NCI-H2171 (cell line): ENCODE measurements at places on chromosomes 13 and 19.

DNA sequence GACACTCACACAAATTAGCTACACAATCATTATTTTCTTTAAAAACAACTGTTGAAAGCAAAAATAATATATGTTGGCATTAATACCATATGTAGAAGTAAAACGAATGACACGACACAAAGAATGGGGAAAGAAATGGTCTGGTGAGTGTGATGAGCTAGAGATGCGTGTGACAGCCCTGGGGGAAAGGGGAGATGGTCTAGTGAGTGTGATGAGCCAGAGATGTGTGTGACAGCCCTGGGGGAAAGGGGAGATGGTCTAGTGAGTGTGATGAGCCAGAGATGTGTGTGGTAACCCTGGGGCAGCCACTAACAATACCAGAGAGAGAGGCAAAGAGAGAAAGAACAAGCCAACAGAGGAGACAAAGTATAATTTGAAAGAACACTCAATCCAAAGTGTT is 22.3 kb upstream of the LAMP1 start:
- DNase-seq, result no peak

DNA sequence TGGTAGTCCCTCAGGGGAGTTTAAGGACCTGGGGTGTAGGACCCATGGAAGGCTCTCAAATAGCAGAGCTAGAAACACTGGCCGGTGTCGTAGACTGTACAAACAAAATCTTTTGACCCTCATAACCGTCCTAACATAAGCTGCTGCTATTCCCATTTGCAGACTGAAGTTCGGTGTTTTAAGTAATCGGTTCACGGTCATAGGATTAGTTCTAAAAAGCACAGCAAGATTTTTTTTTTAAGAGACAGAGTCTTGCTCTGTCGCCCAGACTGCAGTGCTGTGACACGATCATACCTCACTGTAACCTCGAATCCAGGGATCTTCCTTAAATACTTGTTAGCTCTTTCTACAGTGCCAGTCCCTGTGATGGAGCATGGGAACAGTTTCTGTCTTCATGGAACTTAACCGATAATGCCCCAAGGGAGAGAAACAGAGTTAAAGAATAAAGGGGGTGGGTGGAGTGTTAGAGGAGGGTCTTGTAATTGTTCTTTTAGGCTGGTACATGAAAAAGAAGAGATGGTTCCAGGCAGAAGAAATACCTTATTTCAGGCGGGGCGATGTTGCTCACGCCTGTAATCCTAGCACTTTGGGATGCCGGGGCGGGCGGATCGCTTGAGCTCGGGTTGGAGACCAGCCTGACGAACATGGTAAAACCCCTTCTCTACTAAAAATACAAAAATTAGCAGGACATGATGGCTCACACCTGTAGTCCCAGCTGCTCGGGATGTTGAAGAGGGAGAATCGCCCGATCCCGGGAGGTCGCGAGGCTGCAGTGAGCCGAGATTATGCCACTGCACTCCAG is 475 bp upstream of the ZC3H4 start:
- DNase-seq, result no peak

GRCh38 chr13:32426990-32427851 is 709 bp downstream of the N4BP2L1 start:
- DNase-seq, result no peak

- DNase-seq, result no peak
These were observed 68.4 kb downstream of the ALOX5AP start for GRCh38 chr13:30803749-30804148.

DNA sequence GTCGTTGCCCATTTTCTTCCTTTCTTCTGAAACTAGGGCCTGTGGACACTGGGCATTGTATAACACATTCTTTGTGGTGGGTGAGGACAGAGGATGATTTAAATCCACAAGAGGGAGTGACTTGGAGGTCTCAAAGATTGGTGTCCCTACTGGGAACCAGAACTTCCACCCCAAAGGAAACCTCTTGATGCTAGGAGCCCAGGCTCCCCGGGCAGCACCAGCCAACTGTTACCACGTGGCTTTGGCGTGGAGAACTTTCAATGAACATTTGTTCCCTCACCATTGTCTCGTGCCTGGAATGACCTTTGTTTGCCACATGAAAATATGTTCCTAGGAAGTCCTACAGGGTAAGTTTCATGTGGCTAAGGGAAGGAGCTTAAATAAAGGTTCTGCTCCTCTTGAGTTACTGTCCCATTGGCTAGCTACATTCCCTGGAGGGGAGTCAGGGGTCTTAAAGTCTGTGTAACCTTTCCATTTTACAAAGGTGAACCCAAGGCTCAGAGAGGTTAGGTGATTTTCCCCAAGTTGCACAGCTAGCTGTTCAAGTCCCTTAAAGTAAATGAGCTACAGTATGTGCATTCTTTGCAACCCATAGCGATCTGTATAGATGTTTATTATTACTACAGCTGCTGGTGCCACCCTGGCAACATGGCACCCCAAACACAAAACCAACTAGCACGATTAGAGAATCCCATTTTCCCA is 5.0 kb upstream of the CDX2 start:
- no peak for DNase-seq
